ENCODE measurements at places on chromosomes 2 and 18. TPM values are rescaled to one million over a fixed set of nuclear protein-coding genes. Genes with fewer than 3 reads are reported as not detected.

GRCh38 chr2:161990036-161990435, 84.0 kb downstream of the DPP4 start:
- H3K4me3 ChIP-seq = no peak overlapping the region
- H3K27me3 ChIP-seq = peaks cover 2% of the 10 kb centered on the region
- peaks cover 5% of the 10 kb centered on the region for H3K4me1 ChIP-seq
- DNase-seq = no peak

Gene EVA1A
- 11.5 TPM for total RNA-seq

Gene OSR1
- total RNA-seq = 26.0 TPM

Gene AP1S3
- total RNA-seq = 23.2 TPM

DNA sequence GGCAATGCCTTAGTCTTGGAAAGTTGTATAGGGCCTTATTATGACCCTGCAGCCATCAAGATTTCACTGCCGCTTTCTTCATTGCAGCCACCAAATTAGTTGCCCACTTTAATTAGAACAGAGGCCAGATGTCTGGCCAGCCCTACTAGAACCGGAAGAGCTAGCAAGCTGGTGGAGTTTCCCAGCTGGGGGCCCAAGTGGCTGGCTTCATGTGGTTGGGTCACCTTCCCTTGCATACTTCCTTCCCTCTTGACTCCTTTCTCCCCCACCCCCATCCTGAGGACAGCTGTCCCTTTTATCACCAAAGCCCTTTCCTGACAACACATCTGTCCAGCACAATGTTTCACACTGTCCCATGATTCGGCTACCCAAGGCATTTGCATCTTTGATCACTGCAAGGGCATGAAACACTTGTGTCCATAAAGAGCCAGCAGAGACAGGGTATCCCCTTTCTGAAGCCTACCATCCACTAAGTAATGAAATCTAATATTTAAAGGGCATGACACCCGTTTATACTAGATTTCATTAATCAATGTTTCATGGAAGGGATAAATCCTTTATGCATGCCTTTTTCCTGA, 187.2 kb downstream of the BCL11A start:
- no peaks in the 10 kb centered on the region for H3K36me3 ChIP-seq
- no peaks in the 10 kb centered on the region for H3K27me3 ChIP-seq
- no peak overlapping the region for H3K4me3 ChIP-seq

GRCh38 chr2:28986429-28986828, 5.3 kb downstream of the TOGARAM2 start:
- H3K27ac ChIP-seq = no peak overlapping the region
- no peak overlapping the region for H3K4me3 ChIP-seq
- H3K36me3 ChIP-seq = no peaks in the 10 kb centered on the region
- H3K27me3 ChIP-seq = no peaks in the 10 kb centered on the region
- peaks cover 3% of the 10 kb centered on the region for H3K4me1 ChIP-seq

DNA sequence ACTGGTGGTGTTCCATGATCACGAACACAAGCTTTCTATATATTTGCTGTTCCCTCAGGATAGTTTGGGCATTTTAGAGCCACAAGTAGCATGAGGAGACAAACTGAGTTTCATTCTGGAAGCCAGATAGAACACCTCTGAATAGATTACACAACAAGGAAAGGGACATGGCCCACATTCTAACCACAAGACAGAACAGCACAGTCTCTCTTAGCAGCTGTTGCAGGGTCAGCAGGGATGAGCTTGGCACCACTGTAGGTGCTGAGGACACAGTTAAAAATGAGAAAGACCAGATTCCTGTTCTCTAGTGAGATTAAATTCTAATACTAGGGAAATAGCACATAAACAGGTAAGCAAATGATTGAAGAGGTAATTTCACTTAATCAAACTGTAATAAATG, 235.3 kb downstream of the ZNF407 start:
- no peak overlapping the region for H3K27ac ChIP-seq
- peaks cover 21% of the 10 kb centered on the region for H3K4me1 ChIP-seq
- no peak for DNase-seq
- no peak overlapping the region for H3K4me3 ChIP-seq
- no peaks in the 10 kb centered on the region for H3K27me3 ChIP-seq

- H3K36me3 ChIP-seq = peaks cover 6% of the 10 kb centered on the region
- no peak for DNase-seq
- no peak overlapping the region for H3K4me3 ChIP-seq
- H3K27me3 ChIP-seq = no peaks in the 10 kb centered on the region
- H3K4me1 ChIP-seq = peaks cover 11% of the 10 kb centered on the region
- H3K27ac ChIP-seq = peak overlapping the region; percentile 89
Observed at GRCh38 chr2:171146633-171147032, 14.1 kb downstream of the TLK1 start.

DNA sequence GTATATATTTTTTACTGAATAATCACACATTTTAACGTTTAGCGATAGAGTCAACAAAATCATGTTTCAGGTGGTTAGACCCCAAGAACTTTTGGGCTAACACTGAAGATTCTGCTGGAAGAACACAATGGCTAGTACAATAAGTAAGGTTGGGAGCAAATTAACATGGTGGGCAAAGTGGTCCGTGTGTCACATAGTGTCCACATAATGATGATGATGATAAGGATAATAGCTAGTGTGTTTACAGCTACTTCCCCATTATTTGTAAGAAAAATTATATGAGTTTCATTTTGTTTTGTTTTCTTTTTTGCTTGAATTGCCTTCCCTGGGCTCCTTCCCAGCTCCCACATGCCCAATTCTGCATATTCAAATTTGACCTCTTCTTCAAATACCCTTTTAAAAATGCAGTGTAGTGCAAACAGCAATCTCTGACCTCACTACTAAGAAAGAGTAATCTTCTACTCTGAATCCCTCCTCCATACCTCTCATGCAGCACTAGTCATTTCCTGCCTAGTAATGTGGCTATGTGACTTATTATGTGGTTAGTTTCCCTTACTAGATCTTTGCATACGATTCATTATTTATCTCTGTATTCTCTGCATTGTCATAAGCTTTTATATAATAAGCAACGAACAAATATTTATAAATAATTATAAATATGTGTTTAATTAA, 16.9 kb upstream of the VPS54 start:
- H3K27me3 ChIP-seq = no peaks in the 10 kb centered on the region
- peaks cover 18% of the 10 kb centered on the region for H3K4me1 ChIP-seq
- H3K36me3 ChIP-seq = no peaks in the 10 kb centered on the region
- no peak overlapping the region for H3K4me3 ChIP-seq
- H3K27ac ChIP-seq = peak overlapping the region; percentile 17

DNA sequence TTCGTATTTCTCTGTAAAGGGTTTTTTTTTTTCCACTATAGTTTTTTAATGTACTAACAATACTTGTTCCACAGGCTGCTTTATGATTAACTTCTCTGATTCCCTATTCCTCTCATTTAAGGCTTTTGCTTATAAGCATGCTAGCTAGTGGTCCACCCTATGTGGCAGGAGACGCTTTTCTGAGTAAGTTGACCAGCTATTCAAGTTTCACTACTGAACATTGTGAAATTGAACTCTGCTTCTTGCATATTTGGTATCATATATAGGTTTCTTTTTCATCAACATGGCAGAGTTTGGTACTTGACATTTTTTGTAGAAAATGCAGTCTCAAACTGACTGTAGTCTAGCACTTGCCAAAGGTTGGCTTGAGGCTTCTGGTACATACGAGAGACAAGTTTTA, 74.2 kb downstream of the OTX1 start:
- H3K4me3 ChIP-seq = no peak overlapping the region
- peaks cover 8% of the 10 kb centered on the region for H3K4me1 ChIP-seq
- H3K27ac ChIP-seq = no peak overlapping the region
- no peaks in the 10 kb centered on the region for H3K27me3 ChIP-seq
- peaks cover 9% of the 10 kb centered on the region for H3K36me3 ChIP-seq

GRCh38 chr2:96771796-96772618, 11.3 kb downstream of the CNNM4 start:
- H3K36me3 ChIP-seq = no peaks in the 10 kb centered on the region
- H3K4me1 ChIP-seq = peaks cover 42% of the 10 kb centered on the region
- peak overlapping the region; percentile 4 for H3K4me3 ChIP-seq
- DNase-seq = peak; percentile 42
- H3K27ac ChIP-seq = peak overlapping the region; percentile 93

DNA sequence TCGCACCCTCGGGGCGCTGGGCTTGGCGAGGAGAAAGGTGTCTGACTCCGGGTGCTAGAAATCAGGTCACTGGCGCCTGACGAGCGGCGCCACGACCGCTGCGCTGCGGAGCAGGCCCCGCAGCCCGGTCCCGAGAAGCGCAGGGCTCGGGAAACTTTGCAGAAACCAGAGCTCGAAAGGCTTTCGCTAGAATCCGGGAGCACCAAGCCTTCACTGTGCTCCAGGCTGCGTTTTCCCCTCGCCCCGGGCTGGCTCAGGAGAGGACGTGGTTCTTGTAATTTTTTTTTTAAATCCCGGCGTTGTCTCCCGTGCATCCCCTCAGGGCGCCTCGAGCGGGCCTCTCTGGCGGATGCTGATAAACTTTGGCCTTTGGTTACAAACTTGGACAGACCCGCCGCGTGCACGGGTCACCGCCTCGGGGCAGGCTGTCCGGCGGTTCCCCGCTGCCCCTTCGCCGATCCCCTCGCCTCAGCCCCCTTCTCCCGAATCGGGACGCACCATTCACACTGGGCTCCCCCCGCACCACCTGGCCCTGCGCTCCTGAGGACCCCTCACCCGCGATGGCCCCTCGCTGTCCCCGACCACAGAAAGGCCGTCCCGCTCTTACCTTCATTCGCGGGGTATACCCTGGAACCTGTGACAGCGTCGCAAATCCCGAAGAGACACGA, 419 bp downstream of the EPHA4 start:
- peak overlapping the region; percentile 93 for H3K4me3 ChIP-seq
- H3K36me3 ChIP-seq = no peaks in the 10 kb centered on the region
- peaks cover 48% of the 10 kb centered on the region for H3K4me1 ChIP-seq

Gene PTMA
- total RNA-seq = 1,149 TPM

GRCh38 chr2:24239553-24239952, 64.7 kb downstream of the FAM228A start:
- peaks cover 1% of the 10 kb centered on the region for H3K36me3 ChIP-seq
- H3K27ac ChIP-seq = no peak overlapping the region
- no peaks in the 10 kb centered on the region for H3K4me1 ChIP-seq

- H3K27me3 ChIP-seq = peaks cover 35% of the 10 kb centered on the region
- H3K4me1 ChIP-seq = no peaks in the 10 kb centered on the region
- H3K27ac ChIP-seq = no peak overlapping the region
- no peak for DNase-seq
- no peaks in the 10 kb centered on the region for H3K36me3 ChIP-seq
Observed at GRCh38 chr2:68272246-68272994, 20.1 kb upstream of the PPP3R1 start.

Gene CHRNG
- total RNA-seq = not detected

Gene RAX
- not detected for total RNA-seq

DNA sequence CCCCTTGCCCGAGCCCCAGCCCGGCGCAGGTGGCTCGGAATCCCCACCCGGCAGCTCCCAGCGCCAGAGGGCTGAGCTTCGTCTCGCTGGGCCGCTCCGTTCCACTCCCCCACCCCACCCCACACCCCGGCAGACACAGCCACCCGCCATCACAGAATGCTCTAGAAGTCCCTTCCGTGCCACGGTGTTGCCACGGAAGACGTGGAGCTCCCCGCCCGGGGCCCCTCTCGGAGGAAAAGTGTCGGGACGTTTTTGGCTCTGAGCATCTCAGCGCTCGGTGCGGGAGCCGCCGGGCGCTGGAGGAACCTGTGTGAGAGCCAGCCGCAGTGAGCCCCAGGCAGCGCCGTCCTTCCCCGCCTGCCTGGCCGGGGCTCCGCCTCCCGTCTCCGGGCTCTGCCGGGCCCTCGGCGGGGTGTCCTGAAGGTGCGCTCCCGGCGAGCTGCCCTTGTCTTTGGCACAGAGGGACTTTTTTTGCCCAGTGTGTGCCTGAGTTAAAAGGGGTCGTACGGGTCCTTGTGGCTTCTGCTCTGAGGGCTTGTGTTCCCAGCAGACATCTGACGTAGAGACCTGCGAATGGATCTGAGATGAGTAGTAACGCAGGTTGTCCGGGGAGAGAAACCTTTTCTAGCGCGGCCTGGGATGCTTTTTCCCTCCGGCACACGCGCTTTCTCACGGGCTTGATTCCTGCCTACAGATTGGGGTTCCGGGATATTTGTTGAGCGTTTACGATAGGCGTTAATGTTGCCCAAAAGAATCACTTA, 1.8 kb downstream of the ZCCHC2 start:
- peaks cover 40% of the 10 kb centered on the region for H3K4me1 ChIP-seq
- no peaks in the 10 kb centered on the region for H3K36me3 ChIP-seq
- peaks cover 4% of the 10 kb centered on the region for H3K27me3 ChIP-seq
- H3K27ac ChIP-seq = peak overlapping the region; percentile 92
- DNase-seq = peak; percentile 73

DNA sequence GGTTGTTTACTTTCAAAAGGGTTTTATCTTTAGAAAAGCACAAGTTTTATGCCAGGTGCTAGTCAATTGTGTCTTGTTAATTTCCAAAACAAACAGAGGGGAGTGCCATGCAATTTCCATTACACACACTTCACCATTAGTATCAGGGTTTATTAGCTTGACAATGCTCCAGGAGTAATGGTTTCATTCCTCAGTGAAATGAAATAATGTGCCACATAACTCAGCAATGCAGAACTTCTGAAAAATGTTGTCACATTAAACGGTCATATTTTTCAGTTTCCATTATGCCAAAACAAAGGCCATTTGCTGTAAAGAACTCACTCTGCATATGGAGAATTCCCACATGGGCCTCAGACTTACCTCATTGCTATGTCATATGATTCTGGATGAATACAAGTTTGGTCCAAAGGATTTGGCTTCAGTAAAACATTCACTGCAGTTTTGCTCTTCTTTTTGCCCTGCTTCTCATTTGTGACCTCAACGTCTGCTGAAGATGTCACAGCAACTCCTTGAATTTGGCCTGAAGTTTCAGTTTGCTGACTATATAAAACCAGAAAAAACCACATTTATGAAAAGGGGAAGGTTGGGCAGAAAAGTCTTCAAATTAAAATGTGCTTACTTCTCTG, 198.2 kb downstream of the SRBD1 start:
- DNase-seq = no peak
- H3K27me3 ChIP-seq = no peaks in the 10 kb centered on the region
- peaks cover 18% of the 10 kb centered on the region for H3K36me3 ChIP-seq
- no peak overlapping the region for H3K4me3 ChIP-seq
- peak overlapping the region; percentile 75 for H3K27ac ChIP-seq
